ENCODE measurements at places on chromosomes 2 and 18.

GRCh38 chr2:176260689-176261088, 8.6 kb upstream of the MTX2 start:
- DNase-seq, result no peak

GRCh38 chr2:230905448-230906421, 19.3 kb downstream of the GPR55 start:
- no peak for DNase-seq

DNA sequence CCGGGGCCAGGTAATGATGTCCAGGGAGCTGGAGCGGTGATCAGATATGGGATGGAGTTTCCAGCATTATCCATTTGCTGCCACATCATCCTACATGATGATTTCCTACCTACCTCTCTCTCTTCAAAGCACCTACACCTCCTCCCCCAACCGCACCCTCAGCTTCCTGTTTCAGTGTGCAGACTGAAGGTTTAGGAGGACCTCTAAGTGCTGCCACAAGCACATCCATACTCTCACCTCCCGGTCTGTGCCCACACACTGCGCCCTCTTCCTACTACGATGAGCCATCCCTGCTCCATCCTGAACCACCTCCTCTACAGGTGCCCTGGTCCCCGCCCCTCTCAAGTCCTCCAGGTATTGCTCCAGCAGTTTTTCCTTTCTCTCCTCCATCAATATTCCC, 123.7 kb downstream of the ALPK2 start:
- no peak for DNase-seq

- DNase-seq, result peak; percentile 17
These were observed 1621.3 kb downstream of the SUCLG1 start for GRCh38 chr2:82837588-82838304.

- DNase-seq, result no peak
These were observed 192.6 kb upstream of the ID2 start for GRCh38 chr2:8489221-8489620.

GRCh38 chr18:40063488-40063887, 1891.5 kb upstream of the PIK3C3 start:
- no peak for DNase-seq

GRCh38 chr2:230814616-230815015, 50.1 kb upstream of the ITM2C start:
- peak; percentile 28 for DNase-seq

GRCh38 chr2:238433941-238434845, 7.5 kb downstream of the ASB1 start:
- DNase-seq, result no peak

DNA sequence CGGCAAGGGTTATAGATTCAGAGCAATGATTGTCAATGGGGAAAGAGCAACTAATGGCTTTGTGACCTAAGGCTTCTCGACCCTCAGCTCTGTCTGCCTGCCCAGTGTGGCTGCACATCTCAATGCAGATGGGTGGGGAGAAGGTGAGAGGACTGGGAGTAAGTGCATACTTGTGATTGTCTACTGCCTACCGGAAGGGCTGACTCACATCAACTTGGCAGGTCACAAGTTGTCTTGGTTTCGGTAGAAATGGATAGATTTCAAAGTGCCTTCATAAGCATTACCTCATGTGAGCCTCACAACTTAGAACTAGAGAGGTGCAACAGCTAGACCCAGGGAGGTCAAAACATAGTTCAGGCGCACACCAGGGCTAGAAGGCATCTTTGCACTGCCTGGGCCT, 29.4 kb downstream of the STAT1 start:
- no peak for DNase-seq

DNA sequence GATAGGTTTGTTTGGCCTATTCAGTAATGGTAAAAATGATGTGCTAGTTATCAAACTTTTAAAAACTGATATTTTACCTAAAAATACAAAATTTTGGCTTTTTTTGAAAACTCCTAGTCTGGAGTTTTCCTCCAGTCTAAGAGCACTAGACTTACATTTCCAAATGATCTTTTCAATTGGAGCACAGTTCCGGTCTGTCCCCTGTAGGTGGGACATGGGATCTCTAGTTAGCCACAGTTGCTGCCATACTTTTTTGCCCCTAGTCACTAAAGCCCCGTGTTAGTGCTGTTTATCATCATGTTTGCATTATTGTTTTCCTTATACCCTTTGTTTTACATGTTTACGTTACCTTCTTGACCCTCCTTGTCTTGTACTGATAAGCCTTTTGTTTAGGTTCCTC, 52.4 kb downstream of the RELCH start:
- DNase-seq, result no peak

GRCh38 chr2:152336854-152337510, 2.0 kb downstream of the FMNL2 start:
- DNase-seq, result peak; percentile 15

DNA sequence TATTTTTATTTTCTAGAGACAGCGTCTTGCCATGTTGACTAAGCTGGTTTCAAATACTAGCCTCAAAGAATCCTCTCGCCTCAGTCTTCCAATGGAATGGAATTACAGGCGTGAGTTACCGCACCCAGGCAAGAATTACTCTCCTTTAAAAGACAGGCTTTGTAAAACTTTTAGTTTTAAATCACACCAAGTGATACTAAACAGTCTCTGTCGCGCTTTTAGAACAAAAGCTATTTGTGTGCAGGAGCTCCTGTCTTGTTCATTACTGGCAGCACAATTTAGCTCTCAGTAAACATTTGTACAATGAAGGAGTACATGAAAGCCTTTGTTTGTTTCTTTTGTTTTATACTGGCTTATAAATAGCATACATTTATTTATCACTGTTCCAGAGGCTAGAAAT, 1719.2 kb upstream of the PIK3C3 start:
- DNase-seq, result no peak

DNA sequence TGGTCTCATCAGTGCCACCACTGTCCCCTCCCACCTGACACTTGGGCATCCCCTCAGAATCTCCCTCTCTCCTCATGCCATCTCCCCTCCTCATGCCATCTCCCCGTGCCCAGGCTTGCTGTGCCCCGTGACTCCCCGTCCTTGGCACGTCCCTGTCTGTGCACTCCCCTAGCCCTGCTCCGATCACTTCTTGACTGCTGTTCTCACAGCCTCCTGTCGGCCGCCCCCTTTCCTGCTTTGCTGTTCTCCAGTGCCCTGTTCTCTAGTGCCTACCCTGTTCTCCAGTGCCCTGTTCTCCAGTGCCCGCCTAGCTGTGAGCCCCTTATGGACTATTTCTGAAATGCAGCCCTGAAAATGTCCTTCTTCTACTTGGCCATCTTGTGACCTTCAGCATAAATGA, 253.8 kb downstream of the ALPK2 start:
- DNase-seq, result no peak

DNA sequence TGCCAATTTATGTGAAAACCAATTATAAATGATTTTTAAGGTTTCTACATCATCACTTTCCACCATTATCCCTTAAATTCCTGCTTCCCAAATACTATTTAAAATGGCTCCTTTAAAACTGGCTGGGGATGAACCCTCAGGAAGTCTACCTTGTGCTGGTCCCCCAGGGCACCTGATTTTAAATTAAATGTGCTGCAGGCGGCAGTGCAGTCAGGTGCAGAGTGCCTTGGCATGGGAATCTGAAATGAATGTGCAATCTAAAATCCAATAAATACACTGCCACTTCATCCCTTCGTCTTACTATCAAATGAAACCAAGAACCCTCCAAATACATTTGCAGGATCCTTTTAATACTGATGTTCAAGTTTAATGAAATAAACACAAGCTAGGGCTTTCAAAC, 61.8 kb downstream of the C2orf76 start:
- no peak for DNase-seq

- no peak for DNase-seq
These were observed 104.8 kb downstream of the NOL10 start for GRCh38 chr2:10584843-10585475.

DNA sequence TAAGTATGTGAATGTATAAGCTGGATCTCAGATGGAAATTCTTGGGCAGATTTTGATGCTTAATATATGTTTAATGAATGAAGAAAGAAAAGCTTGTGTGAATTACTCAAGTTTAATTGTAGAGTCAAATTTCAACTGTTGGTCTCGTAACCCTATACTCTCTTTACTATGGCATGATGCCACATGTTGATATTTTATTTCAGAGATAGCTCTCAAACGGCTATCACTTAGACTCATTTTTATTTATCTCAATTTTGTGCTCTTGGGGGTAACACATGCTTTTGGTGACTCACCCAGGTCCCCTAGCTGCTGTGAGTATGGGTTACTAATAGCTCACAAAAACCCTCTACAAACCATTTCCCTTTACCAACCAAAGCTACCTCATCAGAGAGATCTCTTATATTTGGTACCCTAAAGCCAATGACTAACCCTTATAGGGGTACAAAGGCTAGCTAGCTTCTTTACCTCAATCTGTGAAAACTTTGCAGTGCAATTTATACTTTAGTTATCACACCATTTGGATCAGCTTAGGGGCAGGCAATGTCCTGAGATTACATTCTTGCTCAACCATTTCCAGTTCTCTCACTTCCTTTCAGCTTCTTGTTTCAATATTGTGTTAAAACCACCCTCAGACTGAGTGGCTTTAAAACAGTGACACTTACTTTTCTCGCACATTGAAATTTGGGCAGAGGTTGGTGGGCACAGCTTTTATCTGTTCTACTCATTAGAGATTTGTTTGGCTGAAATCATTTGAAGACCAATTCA, 240.3 kb downstream of the CDH7 start:
- DNase-seq, result no peak

DNA sequence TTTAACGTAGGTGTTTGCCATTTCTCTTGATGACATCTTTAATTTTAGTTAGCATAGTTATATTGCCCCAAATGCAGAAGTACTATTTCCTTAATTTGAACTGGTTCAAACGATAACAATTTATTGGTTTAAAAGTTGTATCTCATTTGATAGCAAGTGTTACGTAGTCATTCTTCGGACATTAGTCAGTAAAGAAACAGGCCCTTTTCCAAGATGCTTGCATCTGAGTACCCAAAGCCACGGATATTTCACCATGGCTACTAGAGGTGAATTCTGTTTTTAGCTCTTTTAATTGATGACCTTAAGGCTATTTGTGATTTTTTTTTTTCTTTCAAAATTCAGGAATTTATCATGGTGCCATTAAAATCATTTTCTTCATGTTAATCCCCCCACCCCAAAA, 32.1 kb downstream of the GLS start:
- DNase-seq, result no peak

GRCh38 chr2:239669181-239669898, 268.5 kb upstream of the HDAC4 start:
- no peak for DNase-seq

DNA sequence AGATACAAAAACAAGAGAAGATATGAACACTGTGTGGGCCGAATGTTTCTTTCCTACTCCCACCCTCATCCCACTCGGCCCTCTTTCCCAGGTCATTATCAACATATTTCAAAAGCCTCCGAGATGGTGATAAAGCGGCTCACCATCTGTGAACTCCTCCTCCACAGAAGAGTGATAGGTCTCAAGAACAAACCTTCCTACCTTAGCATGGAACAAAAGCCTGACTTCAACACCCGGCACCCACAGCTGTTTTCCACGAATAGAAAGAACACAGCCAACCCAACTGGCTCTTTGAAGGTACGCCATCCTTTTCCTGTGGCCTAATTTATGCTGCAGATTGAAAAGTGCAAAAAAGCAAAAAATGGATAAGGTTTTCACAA, 28.8 kb downstream of the BCL2 start:
- DNase-seq, result no peak

DNA sequence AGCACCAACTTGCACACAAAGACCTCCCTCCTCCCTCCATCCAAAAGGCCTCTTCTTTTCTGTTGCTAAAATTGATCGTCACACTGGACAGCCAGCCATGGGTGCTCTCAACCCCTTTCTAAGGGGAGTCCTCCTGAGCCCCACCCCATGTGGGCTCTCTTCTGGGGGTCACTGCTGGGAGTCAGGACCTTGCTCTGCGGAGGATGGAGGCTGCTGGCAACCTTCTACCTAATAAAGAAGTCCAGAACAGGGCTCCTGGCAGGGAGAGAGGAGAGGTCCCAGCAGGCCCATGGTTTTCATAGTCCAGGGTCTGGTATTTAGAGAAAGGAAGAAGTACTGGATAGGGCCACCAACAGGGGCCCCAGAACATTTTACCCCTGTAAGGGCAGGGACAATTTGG, 67.6 kb upstream of the OTOS start:
- no peak for DNase-seq

- DNase-seq, result no peak
These were observed 49.8 kb downstream of the LDLRAD4 start for GRCh38 chr18:13268158-13269012.

DNA sequence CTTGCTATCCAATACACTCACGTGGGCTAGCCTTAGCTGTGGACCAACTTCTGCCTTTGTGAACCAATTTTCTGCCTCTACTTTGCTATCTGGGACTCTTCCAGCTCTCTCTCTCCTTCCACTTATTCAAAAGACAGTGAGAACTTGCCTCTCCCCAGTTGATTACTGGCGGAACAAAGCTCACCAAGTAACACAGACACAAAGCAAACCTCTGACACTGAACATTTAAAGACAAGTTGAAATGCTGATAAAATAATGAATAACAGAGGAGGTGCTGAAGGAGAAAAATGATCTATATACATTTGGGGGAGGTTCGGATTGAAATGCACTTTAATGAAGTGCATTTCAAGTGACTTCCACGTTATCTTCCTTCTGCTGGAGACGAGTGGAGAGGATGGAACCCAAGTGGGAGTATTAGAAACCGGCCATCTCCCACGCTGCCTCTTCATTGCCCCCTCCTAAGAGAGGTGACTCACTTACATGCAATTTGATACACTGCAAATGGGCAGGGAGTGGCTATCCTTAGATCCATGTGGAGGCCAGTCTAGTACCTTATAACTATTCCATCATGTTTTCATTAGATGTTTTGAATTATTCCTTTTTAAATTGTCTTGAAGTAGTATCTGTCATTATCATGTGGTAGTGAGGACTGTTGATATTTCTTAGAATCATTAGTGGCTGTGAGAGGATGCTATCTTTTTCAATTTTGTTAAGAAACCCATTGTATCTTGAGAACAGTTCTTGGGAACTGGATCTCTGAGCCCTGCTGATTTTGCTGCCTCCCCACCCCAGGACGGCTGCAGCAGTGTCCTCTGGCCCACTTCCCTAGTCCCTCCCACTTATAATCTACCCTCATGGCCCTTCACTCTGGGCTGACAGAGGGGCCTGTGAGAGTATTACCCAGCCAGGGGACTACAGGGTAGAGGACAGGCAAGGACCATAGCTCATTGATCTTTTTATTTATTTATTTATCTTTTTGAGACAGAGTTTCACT, 6.0 kb upstream of the GLI2 start:
- DNase-seq, result no peak

DNA sequence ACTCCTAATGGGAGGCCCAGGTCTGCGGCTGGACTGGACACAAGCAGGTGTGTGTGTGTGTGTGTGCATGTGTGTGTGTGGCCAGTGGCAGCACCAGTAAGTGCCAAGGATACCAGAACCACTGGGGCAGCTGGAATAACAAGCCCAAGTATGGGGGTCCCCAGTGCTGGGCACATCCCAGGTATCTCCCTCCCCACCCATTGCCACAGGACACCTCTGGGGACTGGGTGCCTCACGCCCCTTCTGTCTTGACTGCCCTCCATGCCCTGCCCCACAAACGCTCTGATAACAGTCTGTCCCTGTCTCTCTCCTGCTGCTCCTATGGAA, 9.0 kb downstream of the SPEG start:
- DNase-seq, result no peak
